ENCODE measurements at places on chromosomes 2 and 18. TPM values are rescaled to one million over a fixed set of nuclear protein-coding genes. Genes with fewer than 3 reads are reported as not detected.

Gene LAPTM4A
- total RNA-seq: 211 TPM

- no peaks in the 10 kb centered on the region for H3K27me3 ChIP-seq
- DNase-seq: no peak
- no peaks in the 10 kb centered on the region for H3K4me1 ChIP-seq
- H3K4me3 ChIP-seq: no peak overlapping the region
- H3K36me3 ChIP-seq: no peaks in the 10 kb centered on the region
These were observed 13.8 kb upstream of the RAB12 start for GRCh38 chr18:8595445-8595844.

DNA sequence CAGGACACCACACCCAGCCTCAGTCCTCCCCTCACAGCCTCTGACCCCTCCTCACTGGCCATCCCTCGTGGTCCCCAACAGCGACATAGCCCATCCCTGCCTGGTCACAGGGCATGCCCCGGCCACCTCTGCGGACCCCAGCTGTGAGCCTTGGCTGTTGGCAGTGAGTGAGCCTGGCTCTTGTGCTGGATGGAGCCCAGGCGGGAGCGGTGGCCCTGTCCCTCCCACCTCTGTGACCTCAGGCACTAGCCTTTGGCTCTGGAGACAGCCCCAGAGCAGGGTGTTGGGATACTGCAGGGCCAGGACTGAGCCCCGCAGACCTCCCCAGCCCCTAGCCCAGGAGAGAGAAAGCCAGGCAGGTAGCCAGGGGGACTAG, 7.9 kb downstream of the DES start:
- no peak for DNase-seq
- H3K4me1 ChIP-seq: no peaks in the 10 kb centered on the region
- H3K36me3 ChIP-seq: no peaks in the 10 kb centered on the region

DNA sequence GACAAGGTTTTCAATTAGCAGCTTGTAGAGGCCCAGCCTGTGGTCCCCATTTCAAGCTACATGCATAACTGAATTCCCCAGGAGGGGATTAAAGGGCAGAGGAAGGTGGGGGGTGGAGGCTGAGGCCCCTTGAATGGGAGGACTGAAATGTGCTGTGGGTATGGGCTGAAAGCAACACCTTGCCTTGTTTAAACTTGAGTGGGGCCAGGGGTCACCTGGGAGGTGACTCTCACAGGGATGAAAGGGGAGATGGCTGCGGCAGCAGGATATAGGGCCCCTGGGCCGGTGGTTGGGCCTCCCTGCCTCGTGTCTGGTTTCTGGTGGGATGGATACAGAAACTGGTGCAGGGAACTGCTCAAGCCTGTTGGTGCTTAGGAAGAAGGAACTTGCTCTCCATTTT, 225.9 kb upstream of the SPRED2 start:
- H3K4me3 ChIP-seq: no peak overlapping the region
- no peaks in the 10 kb centered on the region for H3K36me3 ChIP-seq
- DNase-seq: no peak
- no peaks in the 10 kb centered on the region for H3K4me1 ChIP-seq
- H3K27me3 ChIP-seq: no peaks in the 10 kb centered on the region
- H3K27ac ChIP-seq: no peak overlapping the region

DNA sequence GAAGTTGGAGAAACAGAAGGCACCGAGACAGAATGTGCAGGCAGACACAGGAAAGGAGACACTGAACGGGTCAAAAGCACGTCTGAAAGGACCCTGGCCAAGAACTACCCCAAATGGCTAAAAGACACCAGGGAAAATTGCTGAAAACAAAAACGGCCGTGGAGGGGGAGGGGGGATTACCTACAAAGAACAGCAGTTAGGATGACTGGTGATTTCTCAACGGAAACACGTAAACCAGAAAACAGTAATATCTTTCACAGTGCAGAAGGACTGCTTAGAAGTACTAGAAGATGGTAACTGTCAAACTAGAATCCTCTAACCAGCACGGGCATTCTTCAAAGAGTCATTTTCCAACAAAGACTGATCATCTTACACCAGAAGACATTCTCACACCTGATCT, 142.6 kb downstream of the HDAC4 start:
- H3K4me1 ChIP-seq: no peaks in the 10 kb centered on the region
- no peak for DNase-seq
- H3K4me3 ChIP-seq: no peak overlapping the region
- H3K27ac ChIP-seq: no peak overlapping the region
- no peaks in the 10 kb centered on the region for H3K27me3 ChIP-seq
- H3K36me3 ChIP-seq: no peaks in the 10 kb centered on the region

DNA sequence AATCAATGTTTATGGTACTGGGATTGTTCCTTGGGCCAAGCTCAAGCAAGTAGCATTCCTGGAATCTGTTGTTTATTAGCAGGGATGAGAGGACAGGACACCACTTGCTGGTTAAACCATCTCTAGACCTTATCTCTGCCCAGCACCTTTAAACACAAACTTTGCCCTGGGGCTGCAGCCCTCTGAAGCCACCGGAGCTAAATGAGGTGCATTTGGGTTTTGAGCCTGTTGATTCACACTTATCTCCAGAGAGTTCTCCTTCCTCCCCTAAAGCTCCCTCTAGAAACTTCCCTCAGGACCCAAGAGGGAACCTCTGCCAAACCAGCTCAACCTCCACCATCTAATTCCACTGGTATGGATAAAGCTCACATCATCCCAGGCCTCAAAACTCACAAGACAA, 94.8 kb upstream of the EPAS1 start:
- no peaks in the 10 kb centered on the region for H3K36me3 ChIP-seq
- no peak overlapping the region for H3K27ac ChIP-seq
- H3K4me3 ChIP-seq: no peak overlapping the region

- no peak overlapping the region for H3K27ac ChIP-seq
- H3K4me1 ChIP-seq: no peaks in the 10 kb centered on the region
- H3K4me3 ChIP-seq: no peak overlapping the region
- no peaks in the 10 kb centered on the region for H3K27me3 ChIP-seq
These were observed 1620.0 kb downstream of the SUCLG1 start for GRCh38 chr2:82839036-82839435.
